Fibroblast of lung (primary cell): ENCODE measurements at places on chromosomes 4 and X.

- DNase-seq, result no peak
These were observed 122.5 kb downstream of the UCHL1 start for GRCh38 chr4:41379230-41379629.

DNA sequence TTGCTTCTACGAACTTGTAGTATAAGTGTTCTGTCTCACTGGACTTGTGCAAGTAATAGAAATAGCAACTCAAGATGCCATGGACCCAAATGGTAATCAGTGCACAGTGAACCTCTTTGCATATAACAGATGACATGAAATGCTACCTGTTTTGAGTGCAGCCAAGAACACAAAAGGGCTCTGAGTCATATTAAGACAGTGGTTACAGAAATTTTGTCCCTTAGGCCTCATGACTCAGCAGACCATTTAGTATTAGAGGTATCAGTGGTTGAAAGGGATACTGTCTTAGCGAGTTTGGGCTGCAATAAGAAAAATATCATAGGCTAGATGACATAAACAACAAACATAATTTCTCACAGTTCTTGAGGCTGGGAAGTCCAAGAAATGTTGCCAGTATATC, 502.9 kb upstream of the PCDH10 start:
- DNase-seq, result peak; percentile 2

DNA sequence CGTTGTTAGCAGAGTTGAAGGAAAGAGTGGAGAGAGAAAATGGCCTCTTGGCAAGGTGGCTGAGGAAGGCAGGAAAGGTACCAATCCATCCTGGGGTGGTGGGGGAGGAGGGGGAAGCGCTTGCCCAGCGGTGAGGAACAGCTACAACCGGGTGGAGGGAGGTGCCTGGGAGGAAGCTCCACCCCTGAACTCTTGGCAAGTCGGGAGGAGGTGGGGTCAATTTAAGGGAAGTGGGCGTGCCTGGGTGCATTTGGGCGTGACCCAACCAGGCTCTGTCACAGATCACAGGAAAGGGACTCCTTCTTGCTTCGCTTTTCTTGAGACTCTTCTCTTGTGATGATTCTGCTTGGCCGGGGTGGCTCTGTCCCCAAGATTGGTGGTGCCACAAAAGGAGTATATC, 41.7 kb downstream of the BCORL1 start:
- DNase-seq, result peak; percentile 13

GRCh38 chr4:41174444-41174843, 39.9 kb downstream of the APBB2 start:
- DNase-seq, result peak; percentile 24

DNA sequence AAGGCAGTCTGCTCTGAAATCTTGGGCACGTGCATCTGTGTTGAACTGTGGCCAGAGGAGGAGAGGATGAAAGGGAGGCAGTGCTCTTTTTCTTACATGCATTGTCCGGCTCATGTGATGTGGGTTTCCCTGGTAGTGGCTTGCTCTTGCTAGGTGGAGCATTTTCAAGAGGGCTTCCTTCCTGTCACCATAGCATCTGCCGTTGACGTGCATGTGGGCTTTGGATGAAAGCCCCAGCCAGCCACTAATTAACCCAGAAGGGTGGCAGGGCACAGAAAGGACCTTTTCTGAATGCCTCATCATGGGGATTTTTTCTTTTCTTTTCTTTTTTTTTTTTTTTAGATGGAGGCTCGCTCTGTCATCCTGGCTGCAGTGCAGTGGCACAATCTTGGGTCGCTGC, 121.3 kb downstream of the GPR143 start:
- no peak for DNase-seq

- no peak for DNase-seq
These were observed 545.7 kb upstream of the AGA start for GRCh38 chr4:177987896-177988295.

DNA sequence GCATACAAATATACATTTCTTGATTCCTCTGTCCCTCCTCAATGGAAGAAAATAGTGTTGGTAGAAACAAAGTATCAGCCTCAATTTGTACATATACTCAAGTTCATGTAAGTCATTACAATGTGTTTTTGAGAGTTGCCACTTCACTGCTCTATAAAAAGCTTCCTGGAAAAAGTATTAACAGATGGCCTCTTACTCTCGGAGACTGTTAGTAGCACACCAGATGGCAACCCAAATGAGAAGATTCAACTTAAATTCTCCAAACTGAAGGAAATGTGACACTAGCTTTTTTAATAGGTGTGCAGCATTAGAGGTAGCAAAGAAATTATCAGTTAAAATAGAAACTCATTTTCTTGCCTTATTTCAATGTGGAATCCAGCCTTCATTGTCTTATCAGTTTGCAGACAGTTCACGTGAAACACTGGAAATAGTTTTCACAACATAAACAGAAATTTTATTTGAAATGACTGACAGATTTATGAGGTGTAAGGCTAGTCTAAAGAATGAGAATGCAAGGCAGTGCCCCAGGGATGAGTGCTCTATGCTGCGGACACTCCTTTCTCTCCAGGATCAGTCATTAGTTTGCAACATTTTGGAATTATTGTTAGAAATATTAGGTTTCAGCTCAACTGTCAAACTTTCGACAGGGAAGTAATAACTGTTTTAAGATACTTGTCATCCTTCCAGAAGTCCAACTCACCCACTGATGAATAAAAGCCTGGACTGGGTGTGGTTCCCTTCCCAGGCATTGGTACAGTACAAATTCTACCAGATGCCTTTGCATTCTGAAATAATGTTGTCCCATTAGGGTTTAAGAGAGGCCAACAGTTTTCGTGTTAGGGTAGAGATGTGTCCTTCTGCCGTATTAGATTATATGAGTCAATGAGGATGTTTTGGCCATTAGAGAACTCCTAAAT, 50.9 kb downstream of the IDS start:
- peak; percentile 4 for DNase-seq

- DNase-seq, result peak; percentile 84
These were observed 230.9 kb upstream of the GPC4 start for GRCh38 chrX:133645977-133646718.

GRCh38 chrX:66022632-66023384, 17.1 kb downstream of the VSIG4 start:
- no peak for DNase-seq

DNA sequence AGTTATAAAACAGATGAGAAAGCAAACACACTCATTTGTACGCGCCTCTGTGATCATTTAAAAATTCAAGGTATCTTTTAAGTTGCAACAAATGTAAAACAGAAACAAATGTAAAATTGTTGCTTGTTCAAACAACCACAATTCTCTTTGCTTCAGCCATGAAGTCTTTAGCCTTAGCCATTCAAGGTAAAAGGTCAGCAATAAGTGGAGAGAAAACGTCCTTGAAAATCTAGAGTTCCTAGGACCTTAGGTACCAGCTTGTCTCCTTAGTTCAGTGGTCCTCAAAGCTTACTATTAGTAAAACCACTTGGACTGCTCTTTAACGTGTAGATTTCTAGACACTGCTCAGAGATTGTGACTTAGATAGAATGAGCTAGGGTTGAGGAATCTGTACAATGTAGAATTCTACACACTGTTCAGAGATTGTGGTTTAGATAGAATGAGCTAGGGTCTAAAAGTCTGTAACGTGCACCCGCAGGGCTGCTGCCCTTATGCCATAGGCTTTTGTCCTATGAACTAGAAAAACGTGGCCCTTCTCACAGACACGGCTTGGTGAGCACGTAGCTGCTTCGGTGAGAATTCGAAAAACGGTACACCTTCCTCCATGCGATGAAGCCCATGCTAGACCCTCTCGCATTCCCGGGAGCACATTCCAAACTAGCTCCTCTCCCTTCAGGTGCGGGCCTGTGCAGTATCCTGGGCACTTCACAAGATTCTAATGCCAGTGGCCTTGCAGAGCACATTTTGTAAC, 1.7 kb downstream of the PLAC8 start:
- peak; percentile 78 for DNase-seq
